ENCODE measurements at places on chromosomes 7 and 10.

DNA sequence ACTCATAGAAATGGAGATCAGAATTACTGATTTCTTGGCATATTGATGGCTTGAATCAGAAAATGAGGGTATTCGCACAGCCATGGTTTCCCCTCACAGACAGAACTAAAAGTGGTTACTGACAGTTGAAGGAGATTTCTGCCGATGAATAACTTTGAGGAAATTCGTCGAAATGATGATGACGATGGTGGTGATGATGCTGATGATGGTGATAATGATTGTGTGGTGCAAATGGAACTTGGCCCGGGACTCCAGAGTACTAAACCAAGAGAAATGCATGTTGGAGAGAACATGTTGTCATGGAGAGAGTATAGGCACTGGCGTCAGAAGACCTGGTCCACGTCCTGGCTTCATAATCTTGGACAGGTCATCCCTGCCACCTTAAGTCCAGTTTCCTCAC, 163.2 kb downstream of the EVX1 start:
- no peak for DNase-seq

- DNase-seq = no peak
Measured at GRCh38 chr10:85641479-85642009, 725.1 kb downstream of the GRID1 start.

DNA sequence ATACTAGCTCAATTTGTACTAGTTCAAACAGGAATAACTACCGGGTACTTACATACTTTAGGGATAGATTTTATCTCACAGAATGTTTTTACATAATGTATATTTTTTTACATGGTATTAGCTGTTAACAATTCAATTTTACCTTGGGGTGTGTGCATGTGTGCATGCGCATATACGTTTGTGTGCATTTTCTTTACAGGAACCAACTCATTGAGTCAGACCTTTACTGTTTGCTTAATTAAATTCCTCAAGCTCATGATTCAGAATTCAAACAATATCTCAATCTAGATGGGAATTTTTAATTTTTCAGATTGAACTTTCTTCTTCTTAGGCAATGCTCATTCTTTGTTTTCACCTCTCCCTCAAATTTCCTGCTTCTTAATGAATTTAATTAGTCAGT, 24.7 kb upstream of the WASL start:
- no peak for DNase-seq

DNA sequence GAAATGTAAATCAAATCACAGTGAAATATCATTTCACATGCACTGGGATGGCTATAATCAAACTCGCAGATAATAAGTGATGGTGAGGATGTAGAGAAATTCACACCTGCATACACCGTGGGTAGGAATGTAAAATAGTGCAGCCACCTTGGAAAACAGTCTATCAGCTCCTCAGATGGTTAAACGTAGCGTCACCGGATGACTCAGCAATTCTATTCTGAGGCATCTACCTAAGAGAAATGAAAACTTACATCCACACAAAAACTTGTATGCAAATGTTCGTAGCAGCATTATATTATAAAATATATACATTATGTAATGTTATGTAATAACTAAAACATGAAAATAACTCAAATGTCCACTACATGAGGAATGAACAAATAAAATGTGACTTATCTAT, 38.9 kb downstream of the SH3PXD2A start:
- DNase-seq = no peak

GRCh38 chr10:33552290-33552689, 217.8 kb upstream of the NRP1 start:
- no peak for DNase-seq

DNA sequence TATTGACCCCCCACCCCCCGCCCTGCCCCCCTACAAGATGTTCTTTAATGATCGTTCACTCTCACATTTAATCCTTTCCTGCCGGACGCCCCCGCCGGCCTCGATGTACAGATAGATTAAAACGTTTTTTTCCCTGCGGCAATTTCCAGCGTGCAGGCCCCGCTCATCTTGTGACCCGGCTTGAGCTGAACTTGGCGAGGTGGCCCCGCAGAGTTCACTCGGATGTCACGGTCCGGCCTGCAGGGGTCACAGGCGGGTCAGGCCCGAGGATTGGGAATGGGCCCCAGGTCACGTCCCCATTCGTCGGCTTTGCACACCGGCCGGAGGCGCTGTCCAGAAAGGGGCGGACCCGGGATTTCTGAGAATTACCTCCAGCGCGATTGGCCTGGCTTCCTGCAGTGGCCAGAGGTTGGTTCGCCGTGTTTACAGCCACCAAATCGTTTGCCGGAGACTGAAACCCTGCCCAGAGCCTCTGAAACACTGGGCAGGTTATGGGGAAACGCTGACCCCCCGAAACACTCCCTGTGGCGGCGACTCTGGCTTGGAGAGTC, 1.9 kb upstream of the CYP26A1 start:
- DNase-seq = no peak

DNA sequence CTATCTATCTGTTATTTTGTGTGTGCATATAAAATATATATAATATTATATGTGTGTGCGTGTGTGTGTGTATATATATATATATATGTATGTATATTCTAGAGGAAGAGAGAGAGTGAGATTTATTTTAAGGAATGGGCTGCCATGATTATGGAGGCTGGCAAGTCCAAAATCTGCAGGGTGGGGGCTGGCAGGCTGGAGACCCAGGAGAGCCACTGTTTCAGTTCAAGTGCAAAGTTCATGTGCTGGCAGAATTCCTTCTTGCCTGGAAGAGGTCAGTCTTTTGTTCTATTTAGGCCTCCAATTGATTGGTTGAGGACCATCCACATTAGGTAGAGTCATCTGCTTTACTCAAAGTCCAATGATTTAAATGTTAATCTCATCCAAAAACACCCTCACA, 42.3 kb upstream of the GARS1 start:
- DNase-seq = no peak

- DNase-seq = no peak
Measured at GRCh38 chr10:100173035-100173434, 12.8 kb downstream of the ERLIN1 start.

DNA sequence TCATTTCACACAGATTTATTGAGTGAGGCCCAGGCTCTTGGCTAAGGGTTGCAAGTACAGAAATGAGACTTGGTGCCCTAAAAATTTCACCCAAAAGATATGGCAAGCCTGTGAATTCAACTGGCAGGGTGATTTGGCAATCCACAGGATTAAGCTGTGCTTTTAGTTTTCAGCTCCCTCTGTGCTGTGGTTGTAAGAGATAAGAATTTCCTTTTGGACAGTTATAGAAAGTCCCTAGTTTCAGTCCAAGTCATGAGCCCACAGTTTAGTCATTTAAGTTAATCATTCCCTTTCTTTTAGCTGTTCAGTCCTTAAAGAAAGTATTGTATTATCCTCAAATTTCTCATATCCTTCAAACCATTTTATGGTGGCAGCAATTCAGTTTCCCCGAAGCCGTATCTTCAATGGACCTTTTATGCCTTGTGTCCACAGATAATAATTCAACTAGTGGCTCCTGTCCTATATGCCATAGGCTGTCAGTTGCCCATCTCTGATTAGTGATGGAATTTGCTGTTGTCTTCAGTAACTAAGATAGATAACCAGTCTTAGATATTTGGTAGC, 73.4 kb upstream of the NAMPT start:
- no peak for DNase-seq

DNA sequence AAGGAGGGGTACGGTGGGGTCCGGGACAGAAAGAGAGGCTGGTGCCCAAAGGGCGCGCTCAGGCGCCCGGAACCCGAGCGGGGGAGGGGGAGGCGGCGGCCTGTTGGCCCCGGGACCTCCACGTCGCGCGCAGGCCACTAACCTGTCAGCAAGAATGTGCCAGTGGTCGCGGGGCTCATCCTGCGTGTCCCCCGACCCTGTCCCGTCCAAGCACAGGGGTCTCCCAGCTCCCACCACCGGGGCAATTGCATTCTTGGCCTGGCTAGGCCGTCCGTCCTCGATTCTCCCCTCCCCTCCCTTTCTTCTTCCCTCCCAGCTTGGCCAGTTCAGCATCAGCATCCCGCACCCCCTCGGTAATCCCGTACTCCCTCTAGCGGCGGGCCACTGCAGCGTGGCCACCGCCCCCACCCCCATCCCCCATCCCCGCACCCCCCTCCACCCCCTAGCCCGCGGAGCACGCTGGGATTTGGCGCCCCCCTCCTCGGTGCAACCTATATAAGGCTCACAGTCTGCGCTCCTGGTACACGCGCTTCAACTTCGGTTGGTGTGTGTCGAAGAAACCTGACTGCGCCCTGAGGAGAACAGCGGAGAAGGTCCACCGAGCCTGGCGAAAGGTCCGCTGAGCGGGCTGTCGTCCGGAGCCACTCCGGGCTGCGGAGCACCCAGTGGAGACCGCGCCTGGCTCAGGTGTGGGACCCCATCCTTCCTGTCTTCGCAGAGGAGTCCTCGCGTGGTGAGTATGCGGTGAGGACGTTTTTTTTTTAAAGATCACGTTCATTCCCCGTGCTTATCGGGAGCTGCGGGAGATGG, at the start of gene SGCE:
SGCE (minus strand) TSS at position 286 of the 810 bp plus-strand sequence; CDS start at position 251, 35 bp downstream.
- DNase-seq = peak; percentile 25

DNA sequence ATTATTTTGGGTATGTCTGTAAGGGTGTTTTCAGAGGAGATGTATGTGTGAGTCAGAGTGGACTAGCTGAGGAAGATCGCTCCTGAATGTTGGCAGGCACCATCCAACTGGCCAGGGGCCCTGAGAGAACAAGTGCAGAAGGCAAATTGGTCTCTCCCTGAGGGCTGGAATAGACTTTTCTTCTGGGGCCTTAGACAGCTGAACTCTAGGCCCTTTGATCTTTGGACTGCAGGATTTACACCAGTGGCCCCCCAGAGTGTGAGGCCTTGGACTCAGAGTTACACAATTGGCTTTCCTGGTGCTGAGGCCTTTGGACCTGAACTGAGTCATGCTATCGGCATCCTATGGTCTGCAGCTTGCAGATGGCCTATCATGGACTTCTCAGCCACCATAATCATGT, 217.2 kb downstream of the REEP3 start:
- no peak for DNase-seq

DNA sequence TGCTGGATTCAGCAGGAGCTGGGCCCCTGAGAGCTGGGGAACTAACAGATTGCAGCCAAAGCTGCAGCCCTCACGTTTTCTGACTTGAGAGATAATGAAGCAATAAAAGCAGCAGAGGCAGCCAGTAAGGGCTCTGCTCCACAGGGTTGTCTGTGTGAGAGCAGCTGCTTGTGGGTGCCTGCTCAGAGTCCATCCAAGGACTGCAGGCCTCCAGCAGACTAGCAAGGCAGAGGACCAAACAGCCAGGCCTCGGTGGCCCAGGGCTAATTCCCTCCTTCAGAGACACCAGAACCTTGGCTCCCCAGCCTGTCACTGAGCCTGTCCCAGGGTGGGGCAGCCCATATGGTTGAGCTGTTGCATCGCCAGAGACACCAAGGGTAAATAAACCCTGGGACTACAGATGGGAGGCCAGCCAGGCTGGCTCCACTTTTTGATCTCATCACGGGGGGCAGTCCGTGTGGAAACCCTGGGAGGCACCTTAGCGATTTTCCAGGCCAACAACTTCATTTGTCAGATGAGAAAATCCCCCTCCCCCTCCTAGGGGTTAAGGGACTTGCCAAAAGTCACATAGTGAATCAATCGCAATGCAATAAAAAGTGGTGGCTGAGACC, 229.2 kb downstream of the WDR11 start:
- no peak for DNase-seq

DNA sequence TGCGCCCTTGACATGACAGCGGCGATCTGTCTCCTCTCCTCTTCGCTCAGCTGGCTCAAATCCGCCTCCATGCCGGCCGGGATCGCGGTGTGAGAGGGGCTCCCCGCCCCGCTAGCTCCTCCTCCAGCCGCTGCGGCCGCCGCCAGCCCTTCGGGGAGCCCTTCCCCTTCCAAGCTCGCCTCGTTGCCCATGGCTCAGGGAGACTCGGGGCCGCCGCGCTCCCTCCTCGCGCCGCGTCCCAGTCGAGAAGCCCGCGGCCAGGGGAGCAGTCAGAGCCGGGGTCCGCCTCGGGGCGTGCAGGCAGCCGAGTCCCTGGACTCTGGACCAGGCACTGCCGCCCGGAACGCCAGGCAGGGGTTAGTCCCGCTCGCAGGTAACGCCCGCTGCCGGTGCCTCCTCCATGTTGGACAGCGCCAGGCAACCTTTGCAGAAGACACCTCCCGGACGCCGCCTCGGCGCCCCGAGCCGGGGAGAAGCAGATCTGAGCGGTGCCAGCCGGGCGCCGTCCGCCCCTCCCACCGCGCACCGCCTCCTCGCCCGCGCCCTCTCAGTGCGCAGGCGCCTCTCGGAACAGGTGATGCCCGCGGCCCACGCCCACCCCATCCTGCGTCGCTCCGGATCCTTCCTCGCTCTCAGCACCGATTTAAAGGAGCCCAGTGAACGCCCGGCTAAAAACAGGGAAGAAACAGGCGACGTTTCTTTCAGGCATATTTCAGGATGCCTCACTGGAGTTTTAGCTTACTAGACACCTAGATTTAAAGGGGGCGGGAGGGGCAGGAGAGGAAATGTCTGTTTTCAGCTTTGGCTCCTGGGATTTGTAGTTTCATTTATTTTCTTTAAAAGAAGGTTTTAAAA, at the start of gene PCLO:
PCLO (minus strand) TSS at position 483 of the 855 bp plus-strand sequence; CDS start at position 191, 292 bp downstream.
- DNase-seq = peak; percentile 40

- DNase-seq = peak; percentile 22
Measured at GRCh38 chr7:33185786-33186185, 56.4 kb downstream of the BBS9 start.

DNA sequence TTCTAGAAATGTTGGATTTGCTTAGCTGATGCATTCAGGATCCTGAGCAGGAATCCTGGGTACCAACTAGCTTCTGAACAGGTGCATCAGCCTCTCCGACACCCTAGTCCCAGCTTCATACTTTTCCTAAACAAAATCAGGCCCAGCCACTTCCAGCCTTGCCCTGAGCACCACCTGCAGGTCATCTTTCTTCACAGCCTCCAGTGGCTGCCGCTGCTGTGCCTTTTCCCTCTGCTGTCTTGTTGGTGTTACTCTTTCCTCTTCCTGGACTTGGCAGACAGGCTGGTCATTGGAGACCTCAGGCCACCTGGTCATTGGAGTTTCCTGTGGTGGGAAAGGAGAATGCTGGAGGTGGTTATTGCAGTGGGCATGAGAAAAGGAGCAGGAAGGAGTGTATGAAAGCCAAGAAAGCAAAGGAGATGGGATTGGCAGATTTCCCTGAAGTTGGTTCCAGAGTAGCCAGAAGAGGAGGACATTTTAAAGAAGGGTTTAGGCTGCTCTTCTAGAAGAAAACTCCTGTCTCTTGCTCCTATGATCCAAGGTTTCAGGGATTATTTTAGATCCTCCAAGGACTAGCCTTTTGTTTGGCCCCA, 48.2 kb upstream of the NFKB2 start:
- DNase-seq = peak; percentile 20

- no peak for DNase-seq
Measured at GRCh38 chr10:130742941-130743675, 568.4 kb downstream of the TCERG1L start.

- DNase-seq = no peak
Measured at GRCh38 chr7:81482600-81483186, 287.2 kb downstream of the HGF start.

- no peak for DNase-seq
Measured at GRCh38 chr7:12137283-12137682, 73.8 kb upstream of the TMEM106B start.
